CD8-positive, alpha-beta memory T cell (primary cell): ENCODE measurements at places on chromosomes 2 and 18. TPM values are rescaled to one million over a fixed set of nuclear protein-coding genes. Genes with fewer than 3 reads are reported as not detected.

Gene GPR148
- not detected for polyA plus RNA-seq

Gene UGT1A4
- not detected for polyA plus RNA-seq

DNA sequence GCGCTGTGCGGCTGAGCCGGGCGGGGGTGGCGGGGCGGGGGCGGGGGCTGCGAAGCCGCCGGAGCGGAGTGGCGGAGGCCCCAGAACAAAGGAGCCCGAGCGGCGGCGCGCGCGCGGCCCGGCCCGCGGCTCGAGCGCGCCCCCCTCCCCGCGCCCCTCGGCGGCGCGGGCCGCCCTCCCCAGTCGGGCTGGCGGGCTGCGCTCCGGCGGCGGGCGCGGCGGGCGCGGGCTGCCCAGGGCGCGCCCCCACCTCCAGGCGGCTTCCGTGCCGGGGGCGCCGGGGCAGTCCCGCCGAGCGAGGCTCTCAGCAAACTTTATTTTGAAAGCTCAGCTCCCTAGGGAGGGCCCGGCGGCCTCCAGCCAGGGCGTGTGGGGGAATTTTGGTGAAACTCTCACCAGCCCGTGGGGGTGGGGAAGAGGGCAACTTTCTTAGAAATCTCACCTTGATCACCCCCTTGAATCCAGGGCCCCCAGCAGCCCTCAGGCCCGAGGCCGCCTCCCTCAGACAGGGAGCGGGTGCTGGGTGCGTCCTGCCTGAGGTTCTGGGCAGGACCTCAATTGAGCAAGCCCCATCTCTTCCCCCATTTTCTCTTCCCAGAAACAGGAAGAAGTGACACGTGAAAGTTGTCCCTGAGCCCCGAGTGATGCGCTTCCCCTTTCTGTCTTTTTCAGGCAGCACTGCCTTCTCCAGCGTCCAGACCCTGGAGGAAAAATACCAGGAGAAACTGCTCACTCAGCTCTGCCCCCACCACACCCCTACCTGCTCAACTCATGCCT is 786 bp downstream of the TET3 start:
- peak; percentile 31 for DNase-seq

DNA sequence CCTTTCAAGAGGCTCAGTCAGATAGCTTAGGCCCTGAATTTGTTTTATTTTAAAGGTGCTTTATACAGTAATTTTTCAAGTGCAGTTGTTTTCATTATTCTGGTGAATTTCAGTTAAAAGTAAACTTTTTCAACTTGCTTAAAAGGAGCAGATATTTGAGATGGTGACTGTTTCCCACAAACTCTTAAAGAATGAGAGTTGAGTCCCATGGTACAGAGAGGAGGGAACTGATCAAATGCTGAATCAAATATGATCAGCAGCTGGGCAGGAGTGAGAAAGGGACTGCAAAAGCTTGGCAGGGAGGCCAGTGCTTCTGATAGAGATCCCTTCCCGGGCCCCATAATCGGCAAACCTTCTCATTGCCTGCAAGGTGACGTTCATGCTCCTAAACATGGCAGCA is 91.2 kb downstream of the KCNS3 start:
- DNase-seq, result no peak

DNA sequence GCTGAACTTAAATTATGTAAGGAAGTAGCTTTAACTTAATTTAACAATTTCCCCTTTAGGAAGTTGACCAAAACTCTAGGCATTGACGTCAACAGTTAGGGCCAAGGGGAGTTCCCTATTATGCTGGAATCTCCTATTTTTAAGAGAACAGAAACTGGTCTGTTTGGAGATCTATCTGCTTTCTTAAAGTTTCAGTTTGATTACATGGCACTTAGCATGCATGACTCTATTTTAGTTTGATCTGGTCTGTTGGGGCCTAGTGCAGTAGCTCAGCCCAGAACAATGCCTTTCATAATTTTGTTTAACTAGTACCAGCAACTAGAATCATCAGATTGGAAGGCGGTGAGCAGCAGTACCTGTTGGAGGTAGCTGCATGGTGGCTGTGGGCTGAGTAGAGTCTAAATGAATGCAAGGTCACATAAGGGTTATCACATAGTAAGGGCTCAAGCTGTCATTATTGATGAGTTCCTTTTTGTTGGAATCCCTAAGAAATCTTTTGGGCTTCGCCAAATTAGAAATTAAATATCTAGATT is 60.5 kb upstream of the ZNG1B start:
- DNase-seq, result no peak

GRCh38 chr18:38693104-38693503 is 1127.5 kb upstream of the CELF4 start:
- no peak for DNase-seq
